ENCODE measurements at places on chromosomes 12 and 14. TPM values are rescaled to one million over a fixed set of nuclear protein-coding genes. Genes with fewer than 3 reads are reported as not detected.

The ZC3H14 gene
- total RNA-seq, result 54.4 TPM

DNA sequence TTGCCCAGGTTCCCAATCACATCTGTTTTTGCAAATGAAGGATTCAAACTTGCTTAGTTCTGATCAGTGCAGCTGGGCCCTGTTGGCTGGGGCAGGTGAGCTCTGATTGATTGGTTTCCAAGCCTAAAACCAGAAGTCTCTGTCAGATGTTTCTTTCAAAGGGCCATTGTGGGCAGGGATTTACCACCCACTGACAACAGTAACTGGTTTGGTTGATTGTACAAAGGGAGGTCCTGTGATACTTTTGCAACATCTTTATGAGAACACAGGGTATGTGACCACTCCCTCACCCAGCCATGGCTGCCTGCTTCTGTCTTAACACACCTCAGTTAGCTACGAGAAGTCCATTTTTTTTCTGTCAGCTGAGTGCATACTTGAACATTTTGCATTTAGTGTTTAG is 184.1 kb downstream of the FLRT2 start:
- DNase-seq, result no peak

The POTEM gene
- not detected for total RNA-seq

The CLEC4E gene
- 0.52 TPM for total RNA-seq

The LGR5 gene
- total RNA-seq, result 1.6 TPM

DNA sequence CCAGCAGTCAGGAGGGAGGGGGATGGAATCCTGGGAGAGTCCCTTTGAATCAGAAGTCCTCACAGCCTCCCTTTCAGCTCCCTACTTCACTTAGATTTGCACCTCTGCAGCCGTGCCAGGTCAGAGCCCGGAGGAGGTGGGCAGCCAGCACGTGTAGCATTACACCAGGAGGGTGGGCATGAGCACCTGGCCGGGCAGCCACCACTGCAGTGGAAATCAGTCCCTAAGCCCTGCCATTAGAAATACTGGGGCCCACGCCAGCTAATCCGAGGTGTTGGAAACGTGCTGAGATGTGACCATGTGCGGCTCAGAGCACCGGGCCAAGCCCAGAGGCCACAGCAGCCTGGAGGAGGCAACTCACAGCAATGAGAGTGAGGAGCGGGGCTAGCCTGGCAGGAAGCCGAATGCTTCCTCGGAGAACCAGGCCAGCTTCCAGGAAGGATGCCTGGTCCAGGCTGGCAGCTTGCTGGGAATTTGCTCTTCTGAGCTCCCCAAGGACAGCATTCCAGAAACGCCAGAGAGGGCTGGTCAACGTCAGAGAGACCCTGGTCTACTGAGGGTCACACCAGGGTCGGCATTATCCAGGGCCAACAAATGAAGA is 9.4 kb upstream of the CACNA2D4 start:
- DNase-seq, result peak; percentile 41

DNA sequence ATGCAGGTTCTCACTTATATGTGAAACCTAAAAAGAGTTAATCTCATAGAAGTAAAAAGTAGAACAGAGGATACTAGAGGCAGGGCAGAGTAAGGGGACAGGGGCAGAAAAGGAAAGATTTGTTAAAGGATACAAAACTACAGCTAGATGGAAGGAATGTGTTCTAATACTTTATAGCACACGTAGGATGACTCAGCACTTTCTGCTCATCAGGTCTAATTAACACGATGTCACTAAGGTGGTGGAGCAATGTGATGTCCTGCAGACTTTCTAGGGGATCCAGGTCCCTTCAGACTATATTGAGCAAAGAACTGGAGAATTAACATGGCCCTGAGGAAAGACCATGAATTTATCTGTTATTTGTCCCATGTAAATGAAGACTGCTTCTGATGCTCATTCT is 80.8 kb upstream of the CMKLR1 start:
- DNase-seq, result no peak

DNA sequence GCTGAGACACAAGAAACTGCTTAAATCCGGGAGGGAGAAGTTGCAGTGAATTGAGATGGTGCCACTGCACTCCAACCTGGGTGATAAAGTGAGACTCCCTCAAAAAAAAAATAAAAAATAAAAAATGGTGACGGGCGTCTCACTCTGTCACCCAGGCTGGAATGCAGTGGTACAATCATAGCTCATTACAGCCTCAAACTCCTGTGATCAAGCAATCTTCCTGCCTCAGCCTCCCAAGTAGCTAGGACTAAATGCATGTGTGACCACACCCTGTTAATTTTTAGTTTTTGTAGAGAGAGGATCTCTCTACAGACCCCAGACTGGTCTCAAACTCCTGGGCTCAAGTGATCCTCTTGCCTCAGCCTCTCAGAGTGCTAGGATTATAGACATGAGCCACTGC is 9.1 kb downstream of the SNX6 start:
- DNase-seq, result no peak

- peak; percentile 37 for DNase-seq
Observed at GRCh38 chr14:101884934-101885576, 79.3 kb upstream of the DYNC1H1 start.

DNA sequence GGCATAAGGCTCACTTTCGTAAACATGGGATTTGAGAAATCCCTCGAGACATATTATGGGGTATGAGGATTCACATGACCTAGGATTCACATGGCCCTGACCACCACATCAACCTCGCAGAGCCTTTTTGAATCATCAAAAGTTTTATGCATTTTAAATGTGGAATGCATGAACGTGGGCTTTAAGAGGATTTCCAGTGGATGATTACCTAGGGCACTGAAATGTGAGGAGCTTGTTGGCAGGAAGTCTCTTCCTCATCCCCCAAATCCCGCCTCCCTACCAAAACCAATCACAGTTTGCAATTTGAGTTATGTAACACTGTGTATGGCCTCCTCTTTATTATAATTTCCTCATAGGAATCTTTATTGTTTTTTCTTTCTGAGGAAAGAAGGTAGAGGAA is 659.6 kb upstream of the TBX3 start:
- DNase-seq, result no peak

DNA sequence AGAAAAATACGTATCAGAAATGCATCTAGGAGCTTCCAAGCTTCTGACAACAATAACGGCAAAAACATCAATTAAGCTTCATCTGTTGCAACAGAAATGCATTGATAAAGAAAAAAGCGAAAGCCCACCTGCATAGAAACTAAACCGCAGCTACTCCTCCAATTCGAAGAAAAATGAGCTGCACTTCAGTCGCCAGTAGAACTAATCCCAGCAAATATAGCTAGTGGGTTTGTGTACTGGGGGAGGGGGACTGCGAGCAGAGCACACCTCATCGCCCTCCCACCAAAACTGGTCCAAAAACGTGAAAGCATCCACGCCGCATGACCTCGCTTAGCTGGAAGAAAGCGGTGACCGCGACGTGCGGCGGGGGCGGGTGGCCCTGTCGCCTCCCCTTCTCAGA is 1.2 kb downstream of the SLC35F4 start:
- DNase-seq, result no peak

DNA sequence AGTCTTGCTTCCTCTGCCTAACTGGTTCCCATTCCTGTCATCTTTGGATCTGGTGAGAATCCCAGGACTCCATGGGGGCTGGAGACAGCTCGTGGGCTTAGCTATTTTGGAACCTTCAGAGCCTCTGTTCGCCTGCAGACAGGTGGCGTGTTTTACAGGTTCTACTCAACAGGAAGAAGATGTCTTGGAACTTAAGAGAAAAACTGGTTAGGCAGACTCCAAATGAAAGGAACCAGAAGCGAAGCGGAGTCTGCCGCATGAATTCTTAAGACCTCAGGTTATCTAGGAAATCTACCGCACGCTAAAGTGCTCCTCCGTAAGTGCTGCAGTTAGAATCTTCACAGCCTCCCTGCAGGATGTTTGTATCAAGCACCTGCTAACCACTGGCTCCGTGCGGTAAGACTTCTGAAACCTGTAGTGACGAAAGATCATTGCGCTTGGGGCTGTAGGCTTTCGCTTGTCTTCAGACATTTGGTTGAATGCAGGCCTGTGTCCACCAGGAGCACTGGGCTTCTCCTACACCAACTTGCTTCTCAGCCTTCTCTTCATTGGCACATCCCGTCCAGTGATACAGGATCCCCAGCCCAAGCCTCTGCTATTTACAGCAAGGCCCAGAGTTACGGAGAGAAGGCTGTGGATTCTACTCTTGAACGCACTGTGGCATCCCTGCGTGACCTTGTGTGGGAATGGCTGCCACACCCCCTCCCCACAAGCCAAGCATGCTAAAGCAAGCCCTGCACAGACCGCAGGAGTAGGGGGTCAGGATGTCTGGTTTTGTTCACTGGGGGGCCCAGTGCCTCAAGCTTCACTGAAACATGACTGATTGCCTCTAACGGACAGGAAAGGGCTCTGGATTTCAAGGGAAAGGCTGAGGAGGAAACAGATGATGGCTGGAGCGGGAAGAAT is 35.0 kb downstream of the ACADS start:
- DNase-seq, result no peak

GRCh38 chr12:65822732-65823512 is 1.4 kb upstream of the HMGA2 start:
- DNase-seq, result no peak

The OLR1 gene
- total RNA-seq, result 3.4 TPM

- DNase-seq, result no peak
Observed at GRCh38 chr14:72809063-72809462, 84.8 kb downstream of the DPF3 start.

The MYF6 gene
- not detected for total RNA-seq

DNA sequence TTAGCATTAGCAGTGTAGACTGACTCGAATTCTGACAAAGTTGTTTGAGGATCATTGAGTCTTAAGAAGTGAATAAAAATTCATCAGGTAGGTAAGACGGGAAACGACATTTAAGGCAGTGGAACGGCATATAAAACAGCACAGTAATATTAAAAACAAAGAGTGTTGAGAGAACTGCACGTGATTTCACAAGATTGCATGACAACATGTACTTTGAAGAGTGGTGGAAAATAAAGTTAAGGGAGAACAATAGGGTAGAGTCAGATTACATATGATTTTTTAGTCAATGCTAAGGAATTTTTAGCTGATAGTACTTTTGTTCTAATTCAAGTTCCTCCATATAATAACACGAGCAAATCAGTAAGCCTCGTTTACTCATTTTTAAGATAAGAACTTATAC is 115.4 kb downstream of the SOX5 start:
- DNase-seq, result no peak

The FAIM2 gene
- total RNA-seq, result 6.2 TPM

The KIF26A gene
- total RNA-seq, result 6.1 TPM

- no peak for DNase-seq
Observed at GRCh38 chr12:129753586-129753985, 150.2 kb downstream of the TMEM132D start.

The PGF gene
- 4.4 TPM for total RNA-seq

The CCDC177 gene
- not detected for total RNA-seq

DNA sequence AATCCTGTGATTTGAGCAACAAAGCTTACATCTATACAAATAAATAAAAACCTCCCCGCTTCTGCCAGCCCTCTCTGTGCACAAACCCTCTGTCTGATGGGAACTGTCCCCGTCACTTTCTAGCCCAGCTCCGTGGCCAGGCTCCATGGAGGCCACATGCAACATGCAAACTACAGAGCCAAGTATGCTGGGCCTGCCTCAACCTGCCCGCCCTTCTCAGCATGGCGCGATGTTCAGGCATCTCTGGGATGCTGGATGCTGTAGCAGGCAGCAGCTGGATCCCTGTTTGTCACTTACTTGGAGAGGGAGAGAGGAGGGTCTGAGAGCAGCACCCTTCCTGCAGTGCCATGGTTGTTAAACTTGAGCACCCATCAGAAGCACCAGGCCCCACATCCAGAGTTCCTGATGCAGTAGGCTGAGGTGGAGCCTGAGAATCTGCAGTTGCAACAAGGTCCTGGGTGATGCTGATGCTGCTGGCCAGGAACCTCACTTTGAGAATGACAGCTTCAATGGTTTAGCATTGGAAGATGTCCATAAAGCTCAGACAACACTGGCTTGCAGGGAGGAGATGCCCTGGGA is 32.4 kb downstream of the CLMN start:
- no peak for DNase-seq

GRCh38 chr14:62943202-62943601 is 102.1 kb downstream of the KCNH5 start:
- no peak for DNase-seq

GRCh38 chr14:60488175-60488574 is 2.3 kb upstream of the C14orf39 start:
- DNase-seq, result no peak

DNA sequence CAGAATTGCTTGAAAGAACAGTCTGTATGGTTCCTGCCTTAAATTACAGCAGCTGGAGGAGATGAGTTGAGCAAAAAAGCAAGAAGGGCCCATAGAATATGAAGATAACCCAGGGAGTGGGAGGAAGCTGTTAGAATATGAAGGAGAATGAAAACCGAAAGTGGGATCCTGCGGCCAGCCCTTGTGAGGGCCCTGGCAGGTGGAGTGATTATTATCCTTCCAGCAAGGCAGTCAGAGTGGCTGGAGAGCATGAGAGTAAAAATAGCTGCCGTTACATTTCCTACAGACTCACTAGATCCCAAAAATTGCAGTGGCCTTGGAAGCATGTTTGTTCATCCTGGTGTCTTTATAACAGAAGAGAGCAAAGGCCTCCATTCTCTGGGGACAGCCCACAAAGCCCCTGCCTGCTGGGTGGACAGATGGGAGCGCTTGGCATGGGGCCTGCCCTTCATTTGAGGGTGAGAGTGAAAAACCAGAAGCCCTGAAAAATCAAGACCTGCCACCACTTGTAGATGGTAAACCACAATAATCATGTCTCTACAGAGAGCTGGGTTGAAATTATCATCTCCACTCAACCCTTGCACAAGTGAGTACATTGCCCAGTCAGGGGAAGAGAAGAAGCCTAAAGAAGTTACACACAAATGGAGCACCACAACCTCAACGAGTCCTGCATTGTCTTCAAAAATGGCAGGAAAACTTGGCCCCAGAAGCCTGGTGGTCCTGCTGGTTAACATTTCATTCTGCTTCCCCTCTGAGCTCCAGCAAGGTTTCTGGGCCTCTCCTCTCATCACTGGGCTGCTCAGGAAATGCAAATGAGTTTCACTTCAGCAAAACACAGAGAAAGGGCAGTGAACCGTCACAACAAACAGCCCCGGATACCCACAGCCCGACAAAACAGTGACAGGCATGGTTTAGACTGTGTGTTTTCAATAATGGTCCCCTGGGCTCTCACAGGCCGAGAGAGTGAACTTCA is 20.5 kb downstream of the ZDHHC22 start:
- DNase-seq, result no peak

GRCh38 chr12:124130691-124131591 is 157.9 kb downstream of the ZNF664 start:
- DNase-seq, result no peak

The TUBA1A gene
- 107 TPM for total RNA-seq

GRCh38 chr14:22556021-22556989 is 32.7 kb downstream of the DAD1 start:
- peak; percentile 86 for DNase-seq

The AEBP2 gene
- 67.1 TPM for total RNA-seq

The TDRD9 gene
- total RNA-seq, result 2.8 TPM

- DNase-seq, result no peak
Observed at GRCh38 chr14:94396628-94397225, 8.3 kb upstream of the SERPINA1 start.

The RESF1 gene
- 68.1 TPM for total RNA-seq

The MYO1H gene
- total RNA-seq, result not detected

- DNase-seq, result no peak
Observed at GRCh38 chr12:129185855-129186254, 332.6 kb downstream of the GLT1D1 start.

The SIRT4 gene
- not detected for total RNA-seq

The KLC1 gene
- total RNA-seq, result 179 TPM

The RGS6 gene
- 1.1 TPM for total RNA-seq

All from ureter (tissue), 1 donor.